Glutamatergic neuron (in vitro differentiated cells): ENCODE measurements at places on chromosomes 16 and 17.

- H3K4me1 ChIP-seq = peaks cover 49% of the 10 kb centered on the region
- no peak for DNase-seq
- H3K36me3 ChIP-seq = no peaks in the 10 kb centered on the region
- no peak overlapping the region for H3K4me3 ChIP-seq
Observed at GRCh38 chr17:49510720-49511110, 15.6 kb downstream of the NGFR start.

- no peak overlapping the region for H3K4me3 ChIP-seq
- peaks cover 4% of the 10 kb centered on the region for H3K36me3 ChIP-seq
- H3K27me3 ChIP-seq = no peaks in the 10 kb centered on the region
- H3K27ac ChIP-seq = no peak overlapping the region
- no peaks in the 10 kb centered on the region for H3K4me1 ChIP-seq
Observed at GRCh38 chr16:4833584-4833983, 13.5 kb downstream of the GLYR1 start.

- H3K4me1 ChIP-seq = no peaks in the 10 kb centered on the region
- no peaks in the 10 kb centered on the region for H3K36me3 ChIP-seq
- H3K27me3 ChIP-seq = peaks cover 4% of the 10 kb centered on the region
- H3K4me3 ChIP-seq = no peak overlapping the region
- H3K27ac ChIP-seq = no peak overlapping the region
Observed at GRCh38 chr16:86334079-86334635, 176.2 kb upstream of the FOXF1 start.

GRCh38 chr16:31265329-31266245 lies 5.8 kb downstream of the ITGAM start:
- H3K27me3 ChIP-seq = peaks cover 2% of the 10 kb centered on the region
- H3K36me3 ChIP-seq = no peaks in the 10 kb centered on the region
- DNase-seq = no peak
- H3K27ac ChIP-seq = no peak overlapping the region
- H3K4me3 ChIP-seq = no peak overlapping the region
- H3K4me1 ChIP-seq = no peaks in the 10 kb centered on the region

DNA sequence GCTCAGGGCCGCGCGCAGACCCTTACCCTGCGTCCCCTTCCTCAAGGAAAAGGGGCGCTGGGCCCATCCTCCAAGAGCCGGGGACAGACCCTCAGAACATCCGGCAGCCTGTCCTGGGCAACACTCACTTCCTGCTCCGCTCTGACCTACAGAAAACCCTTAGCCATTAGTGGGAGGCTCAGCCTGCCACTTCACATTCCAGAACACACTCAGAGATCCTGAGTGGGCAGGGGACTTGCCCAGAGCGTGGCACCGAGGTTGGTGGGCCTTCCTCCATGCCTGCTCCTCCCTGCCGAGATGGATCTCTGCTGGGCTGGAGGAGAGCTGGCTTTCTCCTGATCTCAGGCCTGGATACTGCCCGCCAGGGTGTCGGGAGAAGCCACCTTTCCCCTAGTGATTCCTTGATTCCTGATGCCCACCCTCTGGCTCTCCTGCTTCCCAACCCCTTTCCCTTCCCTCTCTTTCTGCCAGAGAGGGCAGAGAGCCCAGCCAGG lies 1.5 kb downstream of the SCARF1 start:
- peaks cover 20% of the 10 kb centered on the region for H3K4me1 ChIP-seq
- no peaks in the 10 kb centered on the region for H3K36me3 ChIP-seq
- peaks cover 10% of the 10 kb centered on the region for H3K27me3 ChIP-seq
- H3K4me3 ChIP-seq = peak overlapping the region; percentile 81
- no peak for DNase-seq

DNA sequence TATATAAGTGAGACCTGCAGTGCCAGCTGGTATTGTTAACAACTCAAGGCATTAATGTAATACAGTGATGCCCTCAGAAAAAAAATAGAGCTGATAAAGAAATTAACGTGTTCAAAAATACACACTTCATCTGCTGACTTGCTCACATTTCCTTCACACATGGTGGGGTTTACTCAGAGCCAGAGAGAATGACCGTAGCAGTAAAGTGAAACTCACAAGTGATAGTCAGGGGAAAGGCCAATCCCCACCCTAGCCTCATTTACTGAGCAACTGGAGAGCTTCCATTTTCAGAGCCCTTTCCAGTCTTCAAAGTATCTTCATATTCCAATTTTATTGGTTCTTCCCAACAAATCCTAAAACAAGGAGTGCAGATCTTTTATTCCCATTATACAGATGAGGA lies 74.0 kb upstream of the HLF start:
- no peaks in the 10 kb centered on the region for H3K4me1 ChIP-seq
- no peak overlapping the region for H3K4me3 ChIP-seq
- H3K36me3 ChIP-seq = no peaks in the 10 kb centered on the region
- peaks cover 1% of the 10 kb centered on the region for H3K27me3 ChIP-seq
- H3K27ac ChIP-seq = no peak overlapping the region

DNA sequence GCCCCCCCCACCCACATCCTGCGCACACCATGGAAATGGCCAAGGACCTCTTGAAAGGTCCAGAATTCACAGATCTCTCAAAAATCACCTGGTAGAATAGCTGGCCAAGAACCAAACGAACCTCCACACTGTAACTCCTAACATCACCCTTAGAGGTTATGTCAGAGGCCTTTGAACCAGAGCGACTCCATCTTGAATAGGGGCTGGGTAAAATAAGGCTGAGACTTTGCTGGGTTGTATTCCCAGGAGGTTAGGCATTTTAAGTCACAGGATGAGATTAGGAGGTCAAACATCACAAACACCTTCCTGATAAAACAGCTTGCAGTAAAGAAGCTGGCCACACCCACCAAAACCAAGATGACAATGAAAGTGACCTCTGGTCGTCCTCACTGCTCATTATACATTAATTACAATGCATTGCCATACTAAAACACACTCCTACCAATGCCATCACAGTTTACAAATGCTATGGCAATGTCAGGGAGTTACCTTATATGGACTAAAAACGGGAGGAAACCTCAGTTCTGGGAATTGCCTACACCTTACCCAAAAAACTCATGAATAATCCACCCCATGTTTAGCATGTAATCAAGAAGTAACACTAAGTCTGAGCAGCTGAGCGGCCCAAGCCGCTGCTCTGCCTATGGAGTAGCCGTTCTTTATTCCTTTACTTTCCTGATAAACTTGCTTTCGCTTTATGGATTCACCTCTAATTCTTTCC lies 34.8 kb downstream of the SYCE1L start:
- H3K36me3 ChIP-seq = no peaks in the 10 kb centered on the region
- H3K4me1 ChIP-seq = peaks cover 9% of the 10 kb centered on the region
- DNase-seq = no peak
- H3K4me3 ChIP-seq = no peak overlapping the region

GRCh38 chr16:87297407-87297806 lies 19.8 kb downstream of the C16orf95 start:
- DNase-seq = no peak
- no peaks in the 10 kb centered on the region for H3K4me1 ChIP-seq

DNA sequence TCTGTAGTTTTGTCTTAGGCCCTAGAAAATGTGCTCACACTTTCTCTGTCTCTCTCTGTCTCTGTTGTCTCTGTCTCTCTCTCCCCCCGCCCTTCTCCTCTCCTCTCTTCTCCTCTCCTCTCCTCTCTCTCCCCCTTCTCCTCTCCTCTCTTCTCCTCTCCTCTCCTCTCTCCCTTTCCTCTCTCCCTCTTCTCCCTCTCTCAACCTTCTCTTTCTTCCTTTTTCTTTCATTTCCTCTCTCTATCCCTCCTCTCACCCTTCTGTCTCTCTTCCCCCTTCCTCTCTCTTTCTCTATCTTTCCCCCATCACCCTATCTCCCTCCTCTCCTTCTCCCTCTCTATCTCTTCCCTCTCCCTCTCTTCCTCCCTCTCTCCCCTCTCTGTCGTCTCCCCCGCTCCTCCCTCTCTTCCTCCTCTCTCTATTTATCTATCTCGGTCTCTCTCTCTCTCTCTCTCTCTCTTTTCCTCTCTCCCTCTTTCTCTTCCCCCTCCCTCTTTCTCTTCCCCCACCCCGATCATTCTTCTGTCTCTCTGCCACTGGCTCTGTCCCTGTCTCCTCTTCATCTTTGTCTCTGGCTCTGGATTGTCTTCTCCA lies 107.2 kb upstream of the C16orf82 start:
- no peak overlapping the region for H3K4me3 ChIP-seq
- H3K27me3 ChIP-seq = no peaks in the 10 kb centered on the region
- DNase-seq = no peak
- H3K4me1 ChIP-seq = no peaks in the 10 kb centered on the region

DNA sequence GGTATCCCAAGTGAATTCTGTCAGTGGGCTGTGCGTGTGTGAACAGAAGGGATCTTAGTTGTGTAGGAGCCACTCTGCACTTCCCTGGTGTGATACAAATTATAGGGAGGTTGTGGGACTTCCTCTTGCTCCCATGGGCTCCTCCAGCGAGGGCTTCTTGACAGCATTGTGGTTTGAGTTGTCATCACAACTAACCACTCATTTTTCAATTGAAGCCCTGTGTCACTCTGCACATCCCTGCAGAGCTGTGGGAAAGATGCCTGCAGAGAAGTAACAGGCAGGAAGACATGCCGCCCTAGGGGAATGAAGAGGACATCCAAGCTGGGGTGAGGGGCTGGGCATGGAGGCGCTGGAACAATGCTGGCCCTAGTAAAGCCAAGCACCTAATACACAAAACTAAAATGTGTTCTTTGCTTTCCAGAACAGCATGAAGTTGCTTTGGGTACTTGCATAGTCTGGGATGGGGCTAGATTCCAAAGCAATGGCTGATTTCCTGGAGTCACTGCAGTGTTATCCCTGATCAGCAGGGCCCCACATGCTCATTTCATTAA lies 692.5 kb downstream of the TOX3 start:
- no peaks in the 10 kb centered on the region for H3K27me3 ChIP-seq
- H3K4me3 ChIP-seq = no peak overlapping the region
- no peaks in the 10 kb centered on the region for H3K4me1 ChIP-seq
- H3K27ac ChIP-seq = no peak overlapping the region
- no peak for DNase-seq

DNA sequence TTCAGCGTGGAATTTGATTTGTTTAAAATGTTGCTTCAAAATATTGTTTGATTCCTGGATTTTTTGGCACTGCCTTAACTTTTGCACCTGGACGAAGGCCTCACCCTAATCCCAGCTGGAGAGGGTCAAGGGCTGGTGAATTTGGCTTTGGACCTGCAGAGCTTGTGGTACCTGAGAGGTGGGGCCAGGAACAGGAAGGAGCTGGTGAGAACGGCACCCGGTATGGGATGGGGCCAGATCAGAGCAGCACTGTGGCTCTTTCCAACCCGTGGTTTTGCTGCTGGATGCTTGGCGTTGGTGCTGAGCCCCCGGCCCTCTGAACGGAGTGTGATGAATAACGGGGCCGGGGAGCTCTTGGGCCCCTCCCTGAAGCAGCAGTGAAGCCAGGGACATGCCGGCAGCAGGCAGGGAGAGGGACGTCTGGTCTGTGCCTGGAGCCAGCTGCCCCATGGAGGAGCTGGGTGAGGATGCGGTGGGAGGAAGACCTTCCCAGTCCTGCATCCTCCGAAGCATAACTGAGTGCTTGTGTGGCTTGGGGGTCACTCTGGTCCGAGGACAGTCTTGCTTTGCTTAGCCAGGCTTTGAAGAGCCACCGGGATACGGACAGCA lies 275.4 kb downstream of the SEC14L1 start:
- no peaks in the 10 kb centered on the region for H3K36me3 ChIP-seq
- no peak overlapping the region for H3K4me3 ChIP-seq
- peaks cover 30% of the 10 kb centered on the region for H3K4me1 ChIP-seq
- H3K27ac ChIP-seq = peak overlapping the region; percentile 38
- peak; percentile 52 for DNase-seq

DNA sequence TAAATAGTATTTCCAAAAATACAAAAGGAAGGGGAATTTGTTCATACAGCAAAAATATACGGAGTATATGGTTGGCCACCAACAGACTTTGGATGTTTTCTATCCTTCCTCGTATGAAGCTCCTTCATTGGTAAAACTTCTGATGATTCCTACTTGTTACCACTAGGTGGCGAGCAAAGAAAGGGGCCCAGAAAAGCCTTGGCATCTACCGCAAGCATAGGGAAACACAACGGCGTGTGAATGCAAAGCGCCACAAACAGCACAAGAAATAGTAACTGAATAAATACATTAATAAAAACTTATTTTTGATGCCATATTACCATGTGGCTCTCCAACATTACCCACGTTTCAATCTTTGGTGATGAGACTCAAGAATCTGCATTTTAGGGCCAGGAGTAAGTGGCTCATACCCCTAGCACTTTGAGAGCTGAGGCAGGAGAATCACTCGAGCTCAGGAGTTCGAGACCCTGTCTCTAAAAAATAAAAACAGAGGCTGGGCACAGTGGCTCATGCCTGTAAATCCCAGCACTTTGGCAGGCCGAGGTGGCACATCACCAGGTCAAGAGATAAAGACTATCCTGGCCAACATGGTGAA lies 34.5 kb downstream of the YWHAE start:
- peak; percentile 34 for DNase-seq
- H3K4me1 ChIP-seq = peaks cover 17% of the 10 kb centered on the region

GRCh38 chr17:1006054-1006453 lies 9.1 kb downstream of the TIMM22 start:
- no peak for DNase-seq
- H3K4me3 ChIP-seq = no peak overlapping the region
- H3K27me3 ChIP-seq = peaks cover 14% of the 10 kb centered on the region
- H3K27ac ChIP-seq = no peak overlapping the region

DNA sequence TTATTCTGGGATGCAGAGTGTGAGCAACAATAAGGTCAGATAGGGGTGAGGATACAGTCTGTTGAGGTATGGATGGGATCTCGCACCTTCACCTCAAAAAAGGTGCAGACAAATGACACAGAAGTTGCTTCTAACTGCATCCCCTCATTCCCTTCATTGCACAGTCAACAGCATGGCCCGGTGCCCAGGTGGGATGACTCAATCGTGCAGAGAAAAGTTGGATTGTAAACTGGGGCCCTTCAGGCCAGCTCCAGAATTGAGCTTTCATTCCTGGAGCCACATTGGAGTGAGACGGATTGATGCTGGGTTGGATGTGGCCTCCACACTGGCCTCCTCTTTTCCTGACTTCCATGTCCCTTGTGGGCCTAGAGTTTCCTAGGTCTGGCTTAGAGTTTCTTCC lies 977.4 kb downstream of the KCNJ18 start:
- H3K36me3 ChIP-seq = peaks cover 3% of the 10 kb centered on the region
- H3K27me3 ChIP-seq = peaks cover 1% of the 10 kb centered on the region
- no peak for DNase-seq
- no peaks in the 10 kb centered on the region for H3K4me1 ChIP-seq
- H3K27ac ChIP-seq = no peak overlapping the region
- no peak overlapping the region for H3K4me3 ChIP-seq

- H3K4me1 ChIP-seq = no peaks in the 10 kb centered on the region
- H3K27ac ChIP-seq = no peak overlapping the region
- DNase-seq = no peak
- no peak overlapping the region for H3K4me3 ChIP-seq
- H3K36me3 ChIP-seq = peaks cover 5% of the 10 kb centered on the region
- H3K27me3 ChIP-seq = peaks cover 4% of the 10 kb centered on the region
Observed at GRCh38 chr16:54346041-54346440, 59.5 kb upstream of the IRX3 start.

- H3K36me3 ChIP-seq = peaks cover 3% of the 10 kb centered on the region
- H3K27ac ChIP-seq = no peak overlapping the region
- no peak overlapping the region for H3K4me3 ChIP-seq
- no peaks in the 10 kb centered on the region for H3K27me3 ChIP-seq
- peaks cover 5% of the 10 kb centered on the region for H3K4me1 ChIP-seq
Observed at GRCh38 chr16:75570396-75571065, 4.4 kb downstream of the GABARAPL2 start.

GRCh38 chr16:55943267-55943666 lies 68.1 kb upstream of the CES5A start:
- no peak overlapping the region for H3K27ac ChIP-seq
- no peaks in the 10 kb centered on the region for H3K27me3 ChIP-seq
- DNase-seq = no peak
- no peak overlapping the region for H3K4me3 ChIP-seq
- H3K4me1 ChIP-seq = peaks cover 4% of the 10 kb centered on the region
